CD4-positive, alpha-beta T cell treated with Interleukin-15 for 1 hour (primary cell): ENCODE measurements at places on chromosomes 11 and 22.

DNA sequence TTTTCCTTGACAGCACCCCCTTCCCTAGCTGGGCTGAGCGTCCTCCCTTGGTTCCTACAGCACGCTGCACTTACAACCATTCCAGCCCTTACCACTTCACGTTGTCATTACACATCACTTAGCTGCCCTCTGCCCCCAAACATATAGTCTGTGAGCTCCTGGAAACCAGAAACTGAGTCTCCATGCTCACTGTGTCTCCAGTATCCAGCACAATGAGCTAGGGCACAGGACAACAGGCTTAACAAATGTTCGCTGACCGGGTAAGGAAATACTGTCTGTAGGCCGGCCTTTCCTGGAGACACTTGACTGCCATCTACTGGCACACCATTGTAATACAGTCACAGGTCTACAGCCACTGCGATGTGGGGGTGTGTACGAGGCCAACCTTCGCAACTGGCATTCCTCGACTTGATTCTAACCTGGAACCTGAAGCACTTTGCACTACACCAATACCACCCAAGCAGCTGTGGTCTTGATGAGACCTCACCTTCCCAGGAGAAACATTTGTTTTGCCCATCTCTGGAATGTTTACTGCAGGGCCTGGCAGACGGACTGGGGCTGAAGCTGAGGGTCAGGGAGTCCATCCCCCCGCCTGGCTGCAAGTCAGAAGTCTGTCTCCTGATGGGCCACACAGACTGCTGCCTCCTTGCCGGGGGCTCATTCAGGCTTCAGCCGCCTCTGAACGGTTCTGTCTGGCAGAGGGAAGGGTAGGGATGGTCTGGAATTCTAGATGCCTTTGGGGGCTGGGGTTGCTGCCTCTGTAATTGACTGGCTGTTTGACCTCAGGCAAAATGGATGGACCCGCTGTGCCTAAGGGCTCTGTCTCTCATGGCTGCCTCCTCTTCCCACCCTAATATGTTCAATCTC lies 72.0 kb downstream of the SYN3 start:
- peak; percentile 30 for DNase-seq

GRCh38 chr22:29375398-29376076 lies 12.8 kb downstream of the AP1B1 start:
- DNase-seq, result no peak

GRCh38 chr22:37365950-37366349 lies 61.3 kb downstream of the ELFN2 start:
- no peak for DNase-seq

- DNase-seq, result peak; percentile 86
These were observed at the start of gene EIF3L for GRCh38 chr22:37849089-37849751. Gene EIF3L (plus strand): TSS chr22:37849419. CDS start chr22:37849450, 31 bp downstream.

DNA sequence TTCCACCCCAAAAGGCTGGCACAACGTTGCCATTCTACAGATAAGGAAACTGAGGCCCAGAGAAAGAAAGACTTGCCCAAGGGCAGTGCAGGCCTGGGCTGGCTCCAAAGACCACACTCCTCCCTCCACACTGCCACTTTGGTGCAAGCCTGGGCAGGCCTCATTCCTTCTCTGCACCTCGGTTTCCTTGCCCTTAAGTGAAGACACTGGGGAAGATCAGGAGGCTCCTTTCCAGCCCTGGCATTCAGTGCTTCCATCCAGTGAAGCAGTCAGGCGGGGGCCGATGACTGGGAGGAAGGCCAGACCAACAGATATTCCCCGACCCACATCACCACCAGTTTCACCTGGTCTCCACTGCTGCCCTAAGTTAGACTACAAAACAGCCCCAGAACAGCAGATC lies 18.3 kb upstream of the TCF20 start:
- no peak for DNase-seq

GRCh38 chr11:35335226-35335625 lies 84.1 kb downstream of the SLC1A2 start:
- no peak for DNase-seq

- no peak for DNase-seq
These were observed 100.7 kb downstream of the CELSR1 start for GRCh38 chr22:46436595-46437175.

- peak; percentile 35 for DNase-seq
These were observed 40.5 kb upstream of the RIC3 start for GRCh38 chr11:8209208-8209807.

GRCh38 chr22:31872209-31872608 lies 72.1 kb upstream of the YWHAH start:
- no peak for DNase-seq

DNA sequence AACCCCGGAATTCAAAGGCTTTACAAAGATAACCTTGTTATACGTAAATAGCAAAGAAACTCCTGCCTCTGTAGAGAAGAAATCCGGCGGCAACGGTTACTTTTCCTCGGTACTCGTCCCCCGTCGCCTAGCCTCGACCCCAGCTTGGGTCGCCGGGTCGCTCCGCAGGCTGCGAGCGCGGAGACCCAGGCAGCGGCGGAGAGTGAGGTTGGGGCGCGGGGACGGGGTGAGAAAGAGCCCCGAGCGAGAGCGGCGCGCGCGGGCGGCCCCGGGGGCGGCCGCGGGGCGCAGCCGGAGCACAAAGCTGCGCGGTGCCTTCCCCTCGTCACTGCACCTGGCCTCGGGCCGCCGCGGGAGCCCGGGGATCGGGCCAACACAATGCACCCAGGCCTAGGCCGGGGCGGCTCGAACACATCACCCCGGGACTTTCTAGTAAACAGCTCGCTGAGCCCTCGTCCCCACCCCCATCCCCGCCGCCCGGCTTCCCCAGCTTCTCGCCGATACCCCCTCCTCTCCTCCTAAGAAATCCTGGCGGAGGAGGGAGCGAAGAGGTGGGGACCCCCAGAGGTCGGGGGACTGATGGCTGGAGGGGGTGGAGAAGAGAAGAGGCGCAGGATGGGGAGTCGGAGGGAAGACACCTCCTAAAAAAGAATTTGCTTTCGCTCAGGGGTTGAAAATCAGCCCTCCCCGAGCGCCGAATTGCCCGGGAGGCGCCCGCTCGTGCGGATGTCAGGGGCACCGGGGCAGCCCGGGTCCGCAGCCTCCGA lies 845 bp downstream of the MPPED2 start:
- DNase-seq, result no peak
